Activated CD4-positive, alpha-beta T cell treated with anti-CD3 and anti-CD28 coated beads, Interleukin-2, amount 50 U/mL, for 1 hour (primary cell): ENCODE measurements at places on chromosomes 2 and 18.

- DNase-seq: no peak
Measured at GRCh38 chr18:25349131-25349925, 2.6 kb downstream of the ZNF521 start.

GRCh38 chr2:36445185-36445866 is 89.7 kb downstream of the CRIM1 start:
- no peak for DNase-seq

GRCh38 chr18:29181151-29181901 is 1004.4 kb upstream of the CDH2 start:
- DNase-seq: no peak

DNA sequence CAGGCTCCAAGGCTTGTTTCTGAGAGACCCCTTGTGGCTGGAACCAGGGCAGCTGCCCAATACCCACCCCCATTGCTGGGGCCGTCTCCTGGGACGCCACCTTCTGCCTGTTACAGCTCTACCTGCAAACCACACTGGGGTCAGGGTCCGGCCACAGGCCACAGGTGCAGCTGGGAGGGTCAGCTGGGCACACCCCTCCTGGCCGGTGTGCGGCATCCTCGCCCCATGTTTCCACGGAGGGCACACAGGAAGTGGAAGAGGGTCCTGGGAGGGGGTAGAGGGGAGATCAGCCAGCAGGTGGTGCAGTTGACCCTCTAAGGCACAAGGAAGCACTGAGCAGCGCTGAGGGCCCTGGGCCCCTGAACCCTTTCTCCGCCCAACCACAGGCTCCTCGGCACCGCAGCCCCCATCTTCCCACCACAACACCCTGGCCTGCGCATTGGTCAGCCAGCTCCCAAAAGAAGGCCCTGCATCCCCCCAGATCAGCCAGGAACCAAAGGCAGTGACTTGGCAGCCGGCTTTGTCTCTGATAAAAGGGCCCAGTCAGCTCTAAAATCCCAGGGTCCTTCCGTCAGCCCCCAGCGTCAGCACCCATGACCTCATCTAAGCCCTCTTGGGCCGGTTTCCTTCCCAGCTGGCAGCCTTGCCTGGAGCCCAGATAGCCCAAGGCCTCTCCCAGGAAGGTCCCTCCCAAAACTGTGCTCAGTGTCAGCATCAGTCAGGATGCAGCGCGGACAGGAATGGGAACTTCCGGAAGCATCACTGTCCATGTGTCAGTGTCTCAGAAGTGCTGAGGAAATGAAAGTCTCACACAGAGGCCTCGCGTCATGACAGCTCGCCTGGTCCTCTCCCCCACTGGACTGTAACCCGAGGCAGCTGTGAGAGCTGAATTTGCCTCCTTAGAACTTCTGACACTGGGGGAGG is 1.7 kb downstream of the ERFE start:
- DNase-seq: no peak

DNA sequence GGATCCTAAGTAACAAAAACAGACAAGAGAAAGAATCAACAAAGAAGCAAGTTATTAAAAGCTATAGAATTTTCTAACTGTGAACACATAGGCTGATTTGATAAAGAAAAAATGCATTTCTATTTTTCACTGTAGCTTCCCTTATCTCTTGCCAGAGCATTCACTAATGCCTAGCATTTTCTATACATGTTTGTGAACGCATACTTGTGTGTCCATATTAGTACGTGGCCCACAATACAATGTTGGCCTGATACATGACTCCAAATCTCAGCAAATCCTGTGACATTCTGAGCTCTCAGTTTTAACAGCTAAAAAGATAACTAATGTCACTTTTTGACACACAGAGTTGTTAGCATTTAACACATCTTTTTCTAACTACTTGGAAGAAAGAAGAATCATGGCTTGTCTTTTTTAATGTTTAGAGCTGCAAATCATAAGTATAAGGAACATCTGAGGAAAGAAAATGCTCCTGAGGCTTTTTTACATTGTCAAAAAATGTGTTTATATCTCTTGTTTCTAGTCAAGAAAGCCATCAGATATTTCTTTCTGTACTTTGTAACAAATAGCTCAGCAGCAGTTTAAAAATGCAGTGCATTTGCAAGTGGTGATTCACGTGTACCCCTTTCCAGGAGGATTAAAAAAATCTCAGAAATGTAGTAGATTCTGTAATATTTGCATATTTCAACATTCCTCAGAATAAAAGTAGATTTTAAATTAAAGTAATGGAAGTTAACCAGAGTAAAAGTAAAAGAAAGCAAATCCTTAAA is 1646.8 kb upstream of the TMEFF2 start:
- DNase-seq: no peak

DNA sequence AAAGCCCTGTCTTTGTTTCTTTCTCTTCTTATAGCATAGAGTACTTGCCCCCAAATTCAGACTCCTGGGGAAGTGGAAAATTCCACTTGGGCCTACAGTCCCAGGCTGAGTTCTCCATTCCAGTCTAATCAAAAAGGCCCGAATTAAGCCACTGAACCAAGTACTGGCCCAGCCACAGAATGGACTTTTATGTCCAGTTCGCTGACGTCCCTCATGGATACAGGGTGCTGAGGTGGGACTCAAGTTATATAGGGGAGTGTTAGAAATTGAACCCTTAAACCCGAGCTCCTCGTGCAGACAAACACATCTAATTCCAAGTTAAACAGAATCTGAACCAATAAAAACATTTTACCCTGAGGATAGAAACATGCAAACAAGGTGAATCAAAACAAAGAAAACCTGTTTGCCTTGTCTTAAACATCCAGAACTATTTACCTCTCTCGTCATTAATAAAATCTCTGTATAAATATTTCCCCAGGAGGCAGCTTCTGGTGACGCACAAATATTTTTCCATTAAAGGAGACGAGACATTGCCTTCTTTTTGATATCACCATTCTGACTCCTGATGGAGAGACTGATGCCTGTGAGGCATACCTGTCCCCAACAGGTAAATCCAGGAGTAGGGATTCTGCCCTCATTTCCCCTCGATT is 136.8 kb upstream of the ARL4C start:
- no peak for DNase-seq

DNA sequence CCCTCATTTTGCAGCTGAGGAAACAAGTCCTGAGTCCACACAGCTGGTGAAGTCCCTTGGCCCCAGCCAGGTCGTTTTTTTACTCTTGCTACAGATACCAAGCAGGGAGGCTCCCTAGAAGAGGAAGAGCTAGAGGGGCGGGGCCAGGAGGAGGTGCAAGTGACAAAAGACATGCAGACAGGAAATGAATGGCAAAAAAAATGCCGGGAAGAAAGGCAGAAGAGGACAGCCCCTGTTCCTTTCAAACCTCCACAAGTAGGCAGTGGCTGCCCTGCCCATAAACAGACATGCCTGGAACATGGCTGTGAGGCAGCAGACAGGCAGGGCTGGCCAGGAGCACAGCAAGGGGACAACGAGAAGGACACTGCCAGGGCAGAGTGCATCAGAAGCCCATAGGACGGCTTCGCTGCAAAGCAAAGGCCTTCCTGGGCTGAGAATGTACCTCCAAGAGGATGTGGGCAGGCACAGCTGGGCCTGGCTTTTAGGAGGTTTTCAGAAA is 108.7 kb downstream of the ZBTB7C start:
- no peak for DNase-seq

GRCh38 chr2:143732076-143732475 is 602.9 kb downstream of the ARHGAP15 start:
- no peak for DNase-seq

GRCh38 chr2:46361920-46362666 is 64.9 kb downstream of the EPAS1 start:
- DNase-seq: no peak
